Activated naive CD8-positive, alpha-beta T cell treated with anti-CD3 and anti-CD28 coated beads, Interleukin-2, amount 10 ng/mL, durations not matched to agents 7 days and 5 days (primary cell): ENCODE measurements at places on chromosomes 1 and 21. TPM values are rescaled to one million over a fixed set of nuclear protein-coding genes. Genes with fewer than 3 reads are reported as not detected.

- H3K4me1 ChIP-seq, result peaks cover 71% of the 10 kb centered on the region
- no peaks in the 10 kb centered on the region for H3K36me3 ChIP-seq
- H3K4me3 ChIP-seq, result peak overlapping the region; percentile 33
- no peak for DNase-seq
- H3K27me3 ChIP-seq, result no peaks in the 10 kb centered on the region
- peak overlapping the region; percentile 77 for H3K27ac ChIP-seq
Observed at GRCh38 chr1:234841710-234842231, 231.8 kb upstream of the IRF2BP2 start.

DNA sequence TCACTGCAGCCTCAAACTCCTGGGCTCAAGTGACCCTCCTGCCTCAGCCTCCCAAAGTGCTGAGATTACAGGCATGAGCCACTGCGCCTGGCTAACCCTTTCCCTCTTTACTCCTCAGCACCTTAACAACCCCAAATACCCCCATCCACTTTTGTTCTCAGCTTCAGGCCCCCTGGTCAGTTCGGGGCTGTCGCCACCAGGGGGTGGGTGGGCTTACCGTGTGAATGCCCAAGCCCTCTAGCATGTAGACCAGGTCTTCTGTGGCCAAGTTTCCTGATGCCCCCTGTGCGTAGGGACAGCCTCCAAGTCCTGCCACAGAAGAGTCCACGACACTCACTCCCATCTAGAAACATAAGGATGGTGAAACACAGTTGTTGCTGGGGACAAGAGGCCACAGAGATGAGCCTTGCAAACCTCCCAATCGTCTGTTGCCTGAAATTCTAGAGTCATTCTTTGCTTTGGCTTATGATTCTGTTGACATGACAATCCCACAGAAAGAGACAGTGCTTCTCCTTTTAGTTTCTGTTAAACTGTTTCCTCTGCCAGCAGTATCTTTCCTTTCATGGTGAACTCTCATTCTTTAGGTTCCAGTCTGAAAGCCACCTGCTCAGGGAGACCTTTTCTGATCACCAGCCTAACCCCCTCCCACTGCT, 3.8 kb upstream of the GALE start:
- peaks cover 3% of the 10 kb centered on the region for H3K36me3 ChIP-seq
- H3K27me3 ChIP-seq, result no peaks in the 10 kb centered on the region
- H3K27ac ChIP-seq, result no peak overlapping the region
- peaks cover 16% of the 10 kb centered on the region for H3K4me1 ChIP-seq
- no peak overlapping the region for H3K4me3 ChIP-seq

DNA sequence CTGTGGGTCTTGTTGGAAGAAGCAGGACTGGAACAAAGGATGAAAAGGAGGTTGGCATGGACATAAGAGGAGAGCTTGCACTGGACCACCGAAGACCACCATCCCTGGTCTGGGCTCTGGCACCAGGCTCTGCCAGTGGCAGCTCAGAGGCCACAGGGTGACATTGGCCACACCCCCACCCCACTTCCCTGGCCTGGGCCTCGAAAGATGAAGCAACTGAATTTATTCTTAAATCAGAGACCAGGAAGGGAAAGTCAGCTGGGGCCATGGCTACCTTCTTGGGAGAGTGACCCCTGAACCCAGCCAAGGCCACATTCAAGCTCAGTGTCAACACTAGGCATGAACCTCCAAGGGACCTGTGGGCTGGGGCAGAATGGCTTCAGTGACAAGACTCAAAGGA, 4.0 kb downstream of the KLHDC7A start:
- H3K27ac ChIP-seq, result no peak overlapping the region
- peaks cover 9% of the 10 kb centered on the region for H3K27me3 ChIP-seq
- peaks cover 2% of the 10 kb centered on the region for H3K4me1 ChIP-seq
- H3K36me3 ChIP-seq, result no peaks in the 10 kb centered on the region
- H3K4me3 ChIP-seq, result no peak overlapping the region

DNA sequence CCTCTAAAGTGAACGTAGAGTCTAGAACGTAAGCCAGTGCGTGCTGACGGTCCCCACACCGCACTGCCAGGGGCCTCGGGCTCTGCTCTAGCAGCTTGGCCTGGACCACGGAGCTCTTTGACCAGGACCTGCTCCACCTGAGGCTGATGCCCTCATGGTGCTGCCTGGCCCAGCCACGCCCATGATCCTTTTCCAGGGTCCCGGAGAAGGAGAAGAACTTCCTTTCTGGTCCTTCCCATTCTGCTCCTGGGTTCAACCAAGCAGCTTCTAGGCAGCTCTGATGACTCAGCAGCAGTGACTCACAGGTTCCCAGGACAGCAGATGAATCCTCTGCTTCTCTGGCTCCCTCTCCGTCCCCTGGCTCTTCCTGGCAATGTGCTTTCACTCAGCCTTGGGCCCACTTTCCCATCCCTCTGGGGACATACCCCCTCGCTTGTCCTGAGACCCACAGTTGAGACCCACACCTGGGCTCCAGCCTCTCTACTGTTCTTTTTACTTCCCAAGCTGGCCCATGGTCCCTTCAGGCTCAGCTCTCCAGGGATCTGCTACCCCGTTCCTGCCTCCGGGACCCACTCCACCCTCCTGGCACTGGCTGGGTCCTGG, 246.3 kb upstream of the RAB4A start:
- peaks cover 12% of the 10 kb centered on the region for H3K4me1 ChIP-seq
- no peak for DNase-seq
- H3K27ac ChIP-seq, result peak overlapping the region; percentile 54
- H3K36me3 ChIP-seq, result no peaks in the 10 kb centered on the region
- H3K4me3 ChIP-seq, result no peak overlapping the region
- peaks cover 2% of the 10 kb centered on the region for H3K27me3 ChIP-seq

DNA sequence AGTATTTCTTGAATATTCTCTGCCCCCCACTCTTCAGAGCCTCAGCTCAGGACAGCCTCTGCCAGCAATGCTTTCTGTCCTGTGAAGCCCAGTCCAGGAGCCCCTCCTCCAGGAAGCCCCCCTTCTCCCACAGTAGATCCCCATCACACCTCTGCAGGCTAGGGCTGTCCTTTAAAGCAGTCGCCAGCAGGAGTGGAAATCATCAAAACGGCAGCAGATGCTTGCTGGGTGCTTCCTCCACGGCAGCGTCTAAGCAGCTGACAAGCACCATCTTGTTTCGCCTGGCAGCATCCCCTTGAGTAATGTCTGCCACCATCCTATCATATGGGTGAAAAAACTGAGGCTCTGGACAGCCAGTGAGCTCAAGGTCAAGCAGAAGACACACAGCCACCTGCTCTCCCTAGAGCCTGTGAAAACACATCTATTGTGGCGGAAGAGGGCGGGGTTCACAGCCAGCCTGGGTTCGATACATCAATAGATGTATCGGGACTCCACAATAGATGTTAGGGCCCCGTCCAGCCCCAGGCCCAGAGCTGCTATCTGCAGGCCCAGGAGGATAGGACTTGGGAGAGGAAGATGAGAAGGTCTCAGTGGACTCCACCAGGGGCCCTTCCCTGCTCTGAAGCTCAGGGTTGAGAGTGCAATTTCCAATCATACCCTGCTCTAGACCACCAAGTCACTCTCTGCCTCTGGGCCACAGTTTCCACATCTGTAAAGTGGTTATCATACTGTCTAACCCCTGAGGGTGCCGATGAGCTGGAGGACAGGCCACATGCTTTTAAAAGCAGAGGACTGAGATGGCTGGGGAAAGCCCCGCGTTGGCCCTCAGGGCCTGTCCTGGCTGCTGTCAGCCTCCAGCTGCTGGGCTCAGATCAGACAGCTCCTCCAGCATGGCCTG, 17.5 kb downstream of the RUNX3 start:
- peaks cover 55% of the 10 kb centered on the region for H3K4me1 ChIP-seq
- H3K36me3 ChIP-seq, result peaks cover 37% of the 10 kb centered on the region
- peak overlapping the region; percentile 95 for H3K27ac ChIP-seq
- H3K4me3 ChIP-seq, result no peak overlapping the region

DNA sequence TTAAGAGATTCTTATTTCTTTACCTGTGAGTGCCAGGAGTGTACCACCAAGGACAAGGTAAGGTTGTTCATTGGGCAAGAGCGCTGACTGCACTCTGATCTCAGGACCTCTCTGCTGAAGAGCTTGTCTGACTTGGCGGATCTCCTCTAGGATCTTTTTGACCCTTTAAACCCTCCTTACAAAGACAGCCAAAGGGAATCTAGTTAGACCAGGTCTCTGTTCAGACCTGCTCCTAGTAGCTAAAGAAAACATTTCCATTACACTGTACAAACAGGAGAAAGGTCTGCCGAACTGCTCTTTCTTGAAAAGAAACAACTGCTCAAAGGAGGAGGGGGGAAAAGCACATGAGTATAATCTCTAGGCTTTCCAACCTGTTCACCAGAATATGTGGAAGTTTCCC, 49.3 kb downstream of the SMYD2 start:
- H3K27ac ChIP-seq, result no peak overlapping the region
- DNase-seq, result no peak

- peaks cover 11% of the 10 kb centered on the region for H3K36me3 ChIP-seq
- DNase-seq, result no peak
- no peak overlapping the region for H3K4me3 ChIP-seq
- H3K27me3 ChIP-seq, result peaks cover 23% of the 10 kb centered on the region
Observed at GRCh38 chr1:151995774-151996173, 2.1 kb upstream of the S100A10 start.

GRCh38 chr1:178864326-178864725, 6.6 kb downstream of the ANGPTL1 start:
- H3K36me3 ChIP-seq, result peaks cover 1% of the 10 kb centered on the region
- H3K27ac ChIP-seq, result no peak overlapping the region
- DNase-seq, result no peak
- no peaks in the 10 kb centered on the region for H3K27me3 ChIP-seq
- H3K4me1 ChIP-seq, result no peaks in the 10 kb centered on the region
- H3K4me3 ChIP-seq, result no peak overlapping the region

DNA sequence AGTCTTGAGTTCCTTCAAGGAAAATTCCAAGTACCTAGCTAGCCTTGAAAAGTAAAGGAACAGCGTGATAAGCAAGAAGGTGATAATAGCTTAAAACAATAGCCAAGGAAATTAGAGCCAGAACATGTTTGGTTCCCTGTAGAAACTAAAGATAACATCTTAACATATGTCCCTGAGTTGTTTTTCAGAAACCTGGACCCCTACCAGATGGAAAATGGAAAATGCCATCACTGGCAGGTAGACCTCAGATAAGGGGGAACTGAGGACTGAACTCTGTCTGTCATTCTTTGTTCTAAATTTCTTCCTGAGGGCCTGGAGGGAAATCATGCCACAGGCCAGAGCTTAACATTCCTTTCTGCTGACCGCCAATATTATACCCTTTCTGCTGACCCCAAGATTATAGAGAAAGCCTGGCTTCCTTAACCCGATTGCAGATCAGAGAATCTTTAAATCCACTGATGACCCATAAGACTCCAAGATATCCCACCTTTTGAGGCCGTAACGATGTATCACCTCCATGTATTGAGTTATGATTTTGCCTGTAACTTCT, 23.4 kb downstream of the CNIH3 start:
- no peak overlapping the region for H3K27ac ChIP-seq
- peaks cover 11% of the 10 kb centered on the region for H3K4me1 ChIP-seq
- no peak for DNase-seq
- H3K27me3 ChIP-seq, result peaks cover 7% of the 10 kb centered on the region
- no peaks in the 10 kb centered on the region for H3K36me3 ChIP-seq

GRCh38 chr1:157519451-157519850, 32.9 kb downstream of the FCRL5 start:
- H3K27ac ChIP-seq, result no peak overlapping the region
- no peaks in the 10 kb centered on the region for H3K36me3 ChIP-seq
- no peak overlapping the region for H3K4me3 ChIP-seq
- DNase-seq, result no peak
- H3K4me1 ChIP-seq, result peaks cover 7% of the 10 kb centered on the region
- H3K27me3 ChIP-seq, result peaks cover 5% of the 10 kb centered on the region

- H3K4me1 ChIP-seq, result no peaks in the 10 kb centered on the region
- H3K36me3 ChIP-seq, result no peaks in the 10 kb centered on the region
- H3K27ac ChIP-seq, result no peak overlapping the region
- no peak overlapping the region for H3K4me3 ChIP-seq
- no peak for DNase-seq
Observed at GRCh38 chr21:40733024-40733397, 113.9 kb downstream of the DSCAM start.

Gene OR2T11
- total RNA-seq, result not detected

Gene S100A14
- not detected for total RNA-seq

Gene KCNJ6
- total RNA-seq, result not detected

Gene DENND2C
- total RNA-seq, result 0.67 TPM

Gene THRAP3
- 130 TPM for total RNA-seq

Gene CA6
- 41.8 TPM for total RNA-seq

Gene RNU1-2
- 3,430 TPM for total RNA-seq

Gene LRRIQ3
- 1.8 TPM for total RNA-seq
